Renal cortex interstitium (tissue), 15 donors: ENCODE measurements at places on chromosomes 6 and 20.

- no peak for DNase-seq
These were observed 13.2 kb upstream of the PARD6B start for GRCh38 chr20:50717974-50718761.

- DNase-seq, result no peak
These were observed 58.4 kb downstream of the SYTL3 start for GRCh38 chr6:158708239-158708638.

- DNase-seq, result no peak
These were observed 139.7 kb downstream of the SYNDIG1 start for GRCh38 chr20:24608926-24609667.

- no peak for DNase-seq
These were observed 195.1 kb downstream of the BMP7 start for GRCh38 chr20:57071283-57071731.

GRCh38 chr20:49308875-49309274, 31.0 kb upstream of the ZNFX1 start:
- no peak for DNase-seq

DNA sequence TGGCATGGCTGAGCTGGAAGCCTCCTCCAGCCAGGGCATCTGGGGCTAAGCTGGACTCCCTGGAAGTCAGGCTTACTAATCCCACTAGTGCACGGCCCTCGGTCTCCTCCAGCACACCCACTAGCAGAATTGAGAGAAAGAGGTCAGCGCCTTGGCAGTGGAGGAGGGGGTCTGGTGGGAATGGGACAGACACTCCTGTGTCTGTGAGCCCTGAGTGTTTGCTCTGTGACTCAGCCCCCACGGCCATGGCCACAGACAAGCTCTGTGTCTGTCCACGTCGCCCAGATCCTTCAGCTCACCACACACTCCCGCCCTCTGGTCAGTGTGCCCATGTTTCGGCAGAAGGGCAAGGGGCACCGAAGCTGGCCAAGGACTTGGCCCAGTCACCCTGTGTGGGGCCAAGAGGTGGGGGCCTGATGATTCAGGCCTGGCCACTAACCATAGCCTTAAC, 8.8 kb downstream of the MDFI start:
- DNase-seq, result no peak

GRCh38 chr6:143295932-143296331, 154.6 kb downstream of the ADAT2 start:
- DNase-seq, result no peak

GRCh38 chr6:165301372-165302246, 7.8 kb downstream of the C6orf118 start:
- no peak for DNase-seq

GRCh38 chr6:112535816-112536215, 188.7 kb downstream of the RFPL4B start:
- DNase-seq, result no peak

- no peak for DNase-seq
These were observed 221.2 kb upstream of the QKI start for GRCh38 chr6:163193326-163193725.

GRCh38 chr20:10856237-10857015, 182.6 kb upstream of the JAG1 start:
- DNase-seq, result no peak

DNA sequence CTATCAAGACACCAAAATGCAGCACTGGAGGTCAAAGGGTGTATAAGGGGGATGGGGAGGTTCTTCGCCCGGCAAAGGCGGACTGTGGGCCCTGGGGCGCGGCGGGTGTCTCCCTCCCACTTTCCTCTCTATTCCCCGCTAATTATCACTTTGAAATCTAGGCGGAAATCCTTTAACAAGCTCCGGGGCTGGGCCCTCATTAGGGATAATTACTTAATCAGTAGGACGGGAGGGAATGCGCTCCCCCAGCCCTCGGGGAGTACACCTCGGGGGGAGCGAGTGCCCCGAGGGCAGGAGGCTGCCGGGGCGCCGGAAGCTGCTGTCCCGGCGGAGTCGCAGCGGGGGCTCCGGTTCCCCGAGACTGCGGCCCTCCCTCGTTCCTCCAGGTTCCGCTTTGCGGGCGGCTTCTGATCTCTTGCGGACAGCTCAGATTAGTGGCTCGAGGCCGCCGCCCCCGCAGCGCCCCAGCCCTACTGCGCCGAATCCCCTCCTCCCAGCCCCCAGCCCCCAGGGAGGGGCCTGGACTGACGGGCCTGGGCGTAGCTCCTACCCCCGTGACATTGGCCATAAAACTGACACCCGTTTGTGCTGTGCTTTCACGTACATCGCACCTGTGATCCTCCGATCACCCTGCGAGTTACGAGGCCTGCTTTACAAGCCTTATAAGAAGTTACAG, 14.7 kb downstream of the MUCL3 start:
- peak; percentile 45 for DNase-seq

- DNase-seq, result no peak
These were observed 61.2 kb downstream of the VEGFA start for GRCh38 chr6:43831191-43831590.

- DNase-seq, result no peak
These were observed 56.6 kb upstream of the TBC1D7 start for GRCh38 chr6:13384966-13385365.

DNA sequence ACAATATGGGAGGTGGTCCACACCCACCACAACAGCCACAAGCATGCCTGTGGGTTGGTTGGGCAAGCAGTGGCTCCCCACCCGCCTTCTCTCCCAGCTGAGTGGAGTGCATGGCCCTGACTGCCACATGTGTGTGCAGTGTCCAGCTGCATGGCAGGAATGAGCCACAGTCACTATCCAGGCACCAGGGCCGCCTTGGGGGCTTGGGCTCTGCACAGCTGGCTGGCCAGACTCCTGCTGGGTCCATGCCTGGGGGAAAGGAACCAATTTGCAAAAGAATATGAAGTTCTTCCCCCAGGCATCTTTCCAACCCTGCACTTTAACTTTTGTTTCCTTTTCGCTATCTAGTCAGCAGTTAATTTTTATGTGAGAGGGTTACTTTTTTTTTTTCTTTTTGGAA, 11.6 kb upstream of the ASCC3 start:
- DNase-seq, result no peak

DNA sequence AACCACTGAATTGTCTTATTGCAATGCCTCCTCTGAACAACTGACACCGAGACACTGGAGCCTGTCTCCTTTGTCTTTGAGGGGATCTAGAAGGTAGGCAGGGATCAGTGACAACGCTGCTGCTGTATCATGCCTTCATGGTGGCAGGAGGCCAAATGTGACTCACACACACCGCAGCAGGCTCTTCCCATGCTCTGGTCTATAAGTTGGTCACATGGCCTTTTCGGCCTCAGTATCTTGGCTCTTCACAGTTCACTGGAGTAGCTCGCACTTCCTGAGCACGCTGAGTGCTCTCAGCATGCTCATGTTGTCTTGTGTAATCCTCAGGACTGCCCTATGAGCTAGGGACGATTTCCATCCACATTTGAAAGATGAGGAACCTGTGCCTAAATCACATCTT, 167.4 kb upstream of the PCSK2 start:
- no peak for DNase-seq

DNA sequence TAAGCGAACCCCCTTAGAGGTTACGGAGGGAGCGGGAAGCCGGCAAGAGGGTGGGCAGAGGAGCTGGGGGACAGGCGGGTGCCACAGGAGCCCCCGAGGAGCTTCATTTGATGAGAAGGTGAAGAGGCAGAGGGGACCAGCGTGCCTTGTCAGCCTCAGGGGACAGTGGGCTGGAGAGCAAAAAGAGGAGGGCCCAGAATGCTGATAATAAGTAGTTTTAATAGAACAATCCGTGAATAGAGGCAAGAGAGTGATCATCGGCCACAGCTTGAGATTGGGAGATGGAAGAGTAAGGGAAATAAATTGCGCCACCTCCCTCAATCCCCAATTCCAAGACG, 1.3 kb downstream of the COL19A1 start:
- DNase-seq, result no peak

- no peak for DNase-seq
These were observed 188.6 kb upstream of the RREB1 start for GRCh38 chr6:6919173-6919572.

DNA sequence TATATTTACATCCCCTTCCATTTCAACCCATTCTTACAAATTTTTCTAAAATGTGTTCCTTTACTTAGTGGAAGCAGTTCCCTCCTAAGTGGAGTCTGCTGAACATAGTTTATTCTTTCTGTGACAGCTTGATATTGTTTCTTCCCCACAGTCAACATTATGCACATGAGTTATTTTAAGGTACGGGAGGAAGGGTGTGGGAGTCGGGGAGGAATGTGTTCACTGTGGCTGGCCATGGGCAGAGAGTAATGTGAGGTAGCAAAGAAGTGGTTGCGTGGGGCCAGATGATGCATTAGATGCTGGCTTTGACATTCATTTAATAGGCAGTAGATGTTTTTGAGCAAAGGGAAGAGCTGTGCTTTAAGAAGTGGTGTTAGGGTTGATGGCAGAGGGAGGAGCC, 98.5 kb downstream of the ARMC2 start:
- DNase-seq, result no peak

DNA sequence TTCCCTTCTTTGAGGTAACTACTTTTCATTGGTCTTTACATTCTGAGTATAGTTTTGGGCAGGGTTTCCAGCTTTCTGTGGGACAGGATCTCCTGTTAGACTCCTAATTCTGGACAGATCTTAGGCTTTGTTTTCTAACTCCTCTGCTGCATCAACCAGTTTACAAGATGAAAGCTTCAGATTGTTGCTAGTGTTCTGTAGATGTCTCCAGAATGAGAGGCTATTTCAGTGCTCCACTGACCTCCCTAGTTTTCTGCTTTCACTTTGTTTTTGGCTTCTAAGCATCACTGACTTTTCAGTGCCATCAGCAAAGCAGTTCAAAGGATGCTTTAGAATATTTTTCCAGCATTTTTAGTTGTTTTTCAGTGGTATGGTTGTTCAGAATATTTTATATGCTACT, 101.4 kb downstream of the LIN28B start:
- DNase-seq, result no peak

DNA sequence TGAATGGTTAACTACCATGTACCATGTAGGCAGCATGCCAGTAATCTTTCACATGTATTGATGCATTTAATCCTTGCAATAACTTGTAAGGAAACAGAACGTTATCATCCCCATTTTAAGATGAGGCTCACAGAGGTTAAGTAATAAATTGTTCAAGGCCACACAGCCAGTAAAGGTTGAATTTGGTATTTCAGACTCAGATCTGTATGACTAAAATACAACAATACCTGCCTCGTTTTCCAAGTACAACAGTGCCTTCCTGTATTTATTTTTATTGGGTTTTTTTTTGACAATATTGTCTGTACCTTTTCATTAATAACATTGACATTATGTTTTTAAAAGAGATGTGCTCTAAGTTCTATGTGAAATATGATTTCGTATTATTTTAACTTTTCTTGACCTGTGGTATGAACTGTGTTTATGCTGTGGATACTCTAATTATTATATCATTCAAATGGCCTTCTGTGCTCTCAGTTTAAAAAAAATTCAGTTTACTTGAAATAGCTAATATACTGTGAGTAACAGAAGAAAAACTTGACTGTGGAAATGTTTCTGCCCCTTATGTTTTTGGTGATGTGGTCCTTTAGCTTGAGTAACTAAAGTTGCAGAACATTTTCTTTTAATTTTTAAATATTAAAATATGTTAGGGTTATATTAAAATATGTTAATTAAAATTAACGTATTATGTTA, 39.7 kb downstream of the XRN2 start:
- DNase-seq, result no peak

- DNase-seq, result no peak
These were observed 173.2 kb downstream of the CDH26 start for GRCh38 chr20:60131375-60131774.

- peak; percentile 33 for DNase-seq
These were observed 299.1 kb upstream of the ID4 start for GRCh38 chr6:19538096-19538495.
